ENCODE measurements at places on chromosomes 1 and 21.

GRCh38 chr1:63936276-63936675 lies 162.5 kb downstream of the ROR1 start:
- DNase-seq, result no peak

DNA sequence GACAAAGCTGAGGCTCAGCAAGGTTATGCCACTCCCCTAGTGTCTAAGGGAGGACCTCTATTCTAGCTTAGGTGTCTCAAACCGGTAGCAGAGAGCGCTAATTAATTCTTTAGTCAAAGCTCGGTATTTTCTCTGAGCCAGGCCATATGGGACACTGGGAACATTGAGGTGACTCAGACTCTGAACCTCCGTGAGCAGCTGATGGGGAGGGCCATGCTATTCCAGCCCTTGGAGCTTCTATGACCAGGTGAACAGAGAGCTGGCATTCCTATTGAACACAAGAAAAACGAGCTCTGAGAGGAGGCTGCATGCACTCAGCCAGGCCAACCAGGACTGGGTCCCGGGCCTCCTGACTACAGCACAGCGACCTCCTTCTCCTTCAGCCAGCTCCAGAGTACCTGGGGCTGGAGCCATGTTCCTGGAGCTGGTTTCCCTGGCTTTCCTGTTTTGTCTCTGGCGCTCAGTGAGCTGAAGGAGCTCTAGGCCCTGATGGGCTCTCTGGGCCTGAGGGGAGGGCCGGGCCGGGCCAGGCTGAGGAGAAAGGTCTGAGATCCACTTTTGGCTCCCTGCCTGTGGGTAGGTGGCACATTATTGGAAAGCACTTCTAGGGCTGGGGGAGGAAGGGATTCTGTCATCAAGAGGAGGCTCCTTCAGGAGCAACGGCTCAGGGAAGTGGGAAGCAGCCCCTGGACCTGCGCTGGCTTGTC lies 37.0 kb downstream of the SLC9A1 start:
- DNase-seq, result no peak

DNA sequence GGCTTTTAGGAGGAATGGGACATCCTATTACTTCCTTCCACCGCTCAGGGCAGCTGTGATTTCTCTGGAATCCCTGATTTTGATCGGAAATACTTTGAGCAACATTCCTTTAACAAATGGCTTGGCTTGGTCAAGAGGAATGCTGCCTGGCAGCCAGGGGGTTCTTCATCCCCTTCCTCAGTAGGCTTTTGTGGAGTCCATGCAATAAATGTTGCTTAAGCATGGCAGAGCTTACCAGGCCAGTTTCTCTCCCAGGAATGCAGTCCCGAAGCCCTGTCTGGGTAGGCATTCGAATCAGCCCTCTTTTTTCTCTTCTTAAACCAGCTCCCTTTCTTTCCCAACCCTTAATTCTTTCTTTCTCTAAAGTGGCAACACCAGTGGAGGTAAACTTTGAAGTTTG lies 177.1 kb upstream of the KIAA0040 start:
- no peak for DNase-seq

DNA sequence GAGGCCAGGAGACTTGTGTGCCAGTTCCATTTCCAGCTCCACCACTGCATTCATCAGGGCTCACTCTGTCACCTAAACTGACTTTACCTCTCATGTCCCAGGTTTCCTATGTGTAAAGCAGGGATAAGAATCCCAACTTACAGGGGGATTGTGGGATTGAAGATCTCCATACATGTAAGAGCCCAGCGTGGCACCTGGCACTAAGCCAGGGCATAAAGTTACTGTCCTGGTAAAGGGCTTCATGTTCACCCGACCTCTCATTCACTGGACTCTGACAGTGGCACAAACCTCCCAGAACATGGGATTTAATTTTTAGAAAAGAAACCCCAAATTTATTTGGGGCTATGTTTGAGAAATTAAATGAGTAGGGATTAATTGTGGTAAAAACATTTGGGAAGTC lies 8.9 kb upstream of the IGFN1 start:
- no peak for DNase-seq

- DNase-seq, result no peak
Observed at GRCh38 chr21:31713973-31714740, 17.8 kb downstream of the SCAF4 start.

GRCh38 chr1:1917304-1917976 lies 1.6 kb downstream of the TMEM52 start:
- DNase-seq, result no peak

DNA sequence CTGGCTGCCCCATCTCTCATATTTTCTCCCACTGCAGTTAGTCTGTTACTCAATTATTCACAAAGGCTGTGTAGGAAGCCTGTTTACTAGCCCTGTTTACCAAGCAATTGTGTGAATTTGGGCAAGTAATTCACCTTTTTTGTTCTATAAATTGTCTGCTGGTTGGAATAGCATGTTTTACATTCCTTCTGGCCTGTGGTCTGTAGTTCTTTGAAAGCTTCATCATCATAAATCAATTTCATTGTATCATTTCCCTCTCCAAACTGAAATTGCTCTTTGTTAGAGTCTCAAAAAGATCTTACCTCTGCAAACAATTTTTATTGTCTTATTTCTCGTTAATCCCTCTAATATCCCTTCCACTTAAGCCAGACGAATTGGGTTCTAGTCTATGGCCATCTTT lies 1059.5 kb upstream of the ADGRL4 start:
- no peak for DNase-seq

GRCh38 chr1:92441697-92442342 lies 44.9 kb downstream of the GFI1 start:
- DNase-seq, result no peak

- DNase-seq, result peak; percentile 23
Observed at GRCh38 chr21:33801424-33802405, 113.9 kb downstream of the ATP5PO start.

GRCh38 chr1:15833069-15833679 lies 14.3 kb upstream of the SPEN start:
- no peak for DNase-seq

DNA sequence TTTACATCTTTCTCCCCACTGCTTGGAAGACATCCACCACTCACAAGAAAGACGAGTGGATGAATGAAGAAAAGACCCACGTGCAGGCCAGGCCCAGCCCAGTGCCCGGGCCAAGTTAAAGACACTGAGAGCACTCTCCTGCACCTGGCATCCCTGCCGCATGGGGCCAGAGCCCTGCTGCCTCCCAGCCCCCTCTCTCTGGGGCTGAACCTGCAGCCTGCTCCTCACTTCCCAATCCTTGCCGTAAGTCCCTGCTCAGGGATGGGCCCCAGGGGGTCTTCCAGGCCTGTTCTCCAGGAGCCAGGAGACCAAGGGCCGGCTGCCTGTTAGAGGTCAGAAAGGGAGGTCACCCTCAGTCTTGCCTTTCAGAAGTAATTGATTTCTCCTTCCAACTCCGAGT lies 168.5 kb upstream of the ZC3H12A start:
- DNase-seq, result no peak

DNA sequence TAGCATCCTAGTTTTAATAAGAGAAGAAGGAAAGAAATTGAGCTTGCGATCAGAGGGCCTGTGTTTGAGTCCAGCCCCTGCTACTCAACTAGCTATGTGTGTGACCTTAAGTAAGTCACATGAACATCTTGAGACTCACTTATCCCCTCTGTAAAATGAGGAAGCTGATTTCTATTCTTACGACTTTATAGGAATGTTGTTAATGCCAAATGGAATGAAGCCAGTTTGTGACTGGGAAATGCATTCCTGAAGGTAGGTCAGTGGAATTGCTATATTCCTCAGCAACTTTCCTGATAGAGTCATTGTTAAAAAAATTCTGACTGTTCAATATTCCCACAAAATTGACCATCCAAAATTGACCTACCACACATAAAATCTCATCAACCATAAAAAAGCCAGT lies 14.9 kb downstream of the FASLG start:
- no peak for DNase-seq

DNA sequence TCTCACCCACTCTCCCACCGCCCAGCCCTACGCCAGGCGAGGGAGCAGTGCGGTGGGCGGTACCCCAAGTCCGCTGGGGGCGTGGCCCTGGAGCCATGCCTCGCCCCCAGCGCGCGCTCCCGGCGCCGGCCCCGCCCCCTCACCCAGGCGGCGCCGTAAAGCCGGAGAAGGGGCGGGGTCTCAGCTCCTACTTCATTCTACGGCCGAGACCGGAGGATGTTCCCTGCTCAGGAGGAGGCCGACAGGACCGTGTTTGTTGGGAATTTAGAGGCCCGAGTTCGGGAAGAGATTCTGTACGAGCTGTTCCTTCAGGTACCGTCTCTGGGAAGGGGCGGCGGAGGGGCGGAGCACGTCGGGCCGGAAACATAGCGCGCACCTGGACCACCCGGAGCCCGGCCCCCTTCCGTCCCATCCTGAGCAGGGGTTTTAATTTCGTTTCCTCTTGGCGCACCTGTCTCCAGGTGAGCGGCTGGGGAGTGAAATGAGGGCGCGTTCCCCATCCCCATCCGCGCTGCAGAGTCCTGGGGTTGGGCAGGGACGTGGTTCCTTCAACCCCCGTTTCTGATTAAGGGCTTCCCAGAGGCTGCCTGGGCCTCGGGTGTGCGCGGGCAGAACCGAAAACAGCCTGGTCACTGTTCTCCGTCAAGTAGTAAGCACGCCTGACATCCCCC lies at the start of gene RBM11:
RBM11 (plus strand) TSS at position 187 of the 671 bp plus-strand sequence; CDS start at position 217, 30 bp downstream.
- no peak for DNase-seq

GRCh38 chr1:80418134-80418533 lies 1382.6 kb upstream of the ADGRL2 start:
- no peak for DNase-seq

All from AG04450 (cell line).